SHP77 treated with DMSO at 0.1 percent for 48 hours (cell line): ENCODE measurements at places on chromosomes 5 and 9.

GRCh38 chr9:129814432-129815223, 9.3 kb downstream of the TOR1A start:
- DNase-seq, result no peak

DNA sequence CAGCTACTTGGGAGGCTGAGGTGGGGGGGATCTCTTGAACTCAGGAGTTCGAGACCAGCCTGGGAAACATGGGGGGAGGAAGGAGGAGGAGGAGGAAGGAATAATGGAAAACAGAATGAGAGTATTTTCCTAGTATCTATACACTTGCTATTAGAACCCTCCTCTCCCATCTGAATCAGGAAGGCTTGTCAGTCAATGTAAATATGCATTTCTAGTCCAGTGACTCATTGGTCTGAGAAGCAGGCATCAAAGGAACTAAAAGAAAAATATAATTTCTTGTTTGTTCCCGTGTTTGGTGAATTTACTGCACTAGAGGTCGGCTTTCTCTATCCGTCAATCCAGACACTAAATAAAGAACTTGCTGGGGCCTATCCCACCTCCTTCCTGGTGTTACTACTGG, 88.6 kb downstream of the AGTPBP1 start:
- no peak for DNase-seq

- peak; percentile 60 for DNase-seq
Observed at GRCh38 chr5:143721925-143722324, 90.0 kb upstream of the HMHB1 start.

DNA sequence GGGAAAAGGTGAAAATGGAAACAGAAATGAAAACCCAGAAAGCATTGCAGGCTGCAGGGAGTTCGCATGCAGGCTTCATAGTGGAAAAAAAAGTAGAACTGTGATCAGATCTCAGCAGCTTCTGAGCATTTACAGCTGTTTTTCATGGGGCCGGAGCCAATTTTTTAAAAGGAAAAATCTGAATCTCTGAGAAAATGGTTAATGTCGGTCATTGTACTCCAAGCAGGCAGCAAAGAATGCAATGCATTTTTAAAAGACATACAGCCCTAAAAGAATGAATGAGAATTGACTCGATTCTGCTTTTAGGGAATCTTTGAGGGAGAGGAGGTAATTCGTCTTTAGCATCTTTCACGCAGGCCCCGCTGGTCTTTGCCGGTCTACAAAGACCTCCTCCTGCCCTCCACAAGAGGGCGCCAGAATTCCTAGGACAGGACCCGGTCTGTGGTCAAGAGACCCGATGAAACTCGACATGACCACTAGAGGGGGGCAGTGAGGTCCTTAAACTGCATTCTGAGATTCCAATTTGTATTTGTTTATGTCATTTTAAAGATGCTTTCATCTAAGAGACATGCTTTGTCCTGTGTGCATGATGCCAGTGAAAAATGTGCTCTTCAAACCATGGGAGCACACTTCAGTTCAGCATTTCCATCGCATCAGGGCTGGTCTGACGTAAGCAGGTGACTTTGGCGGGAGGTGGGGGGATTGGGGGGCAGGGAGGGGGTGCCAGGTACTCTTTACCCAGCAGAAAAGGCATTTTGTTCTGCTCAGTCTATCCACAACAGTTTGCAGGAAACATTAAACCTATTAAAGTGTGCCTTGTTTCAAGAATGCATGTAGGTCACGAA, 43.7 kb upstream of the TMEM252 start:
- DNase-seq, result peak; percentile 40

DNA sequence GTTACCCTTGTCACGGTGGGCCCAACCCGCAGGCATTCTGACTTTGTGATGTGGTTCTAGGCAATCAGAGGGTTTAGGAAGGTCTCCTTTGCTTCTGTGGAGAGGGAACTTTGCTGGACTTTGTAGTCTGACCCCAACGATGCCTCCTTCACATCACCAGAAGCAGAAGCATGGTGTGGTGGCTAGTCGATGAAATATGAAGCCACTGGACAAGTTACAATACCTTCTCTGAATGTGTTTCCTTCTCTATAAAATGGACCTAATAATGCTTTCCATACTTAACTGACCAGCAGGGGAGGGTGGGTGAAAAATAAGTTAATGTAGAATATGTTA, 607 bp downstream of the SPEF2 start:
- DNase-seq, result no peak

- DNase-seq, result no peak
Observed at GRCh38 chr5:7576023-7576715, 180.2 kb downstream of the ADCY2 start.

- DNase-seq, result no peak
Observed at GRCh38 chr5:67799732-67800234, 415.8 kb upstream of the PIK3R1 start.

- DNase-seq, result no peak
Observed at GRCh38 chr9:22158927-22159346, 149.8 kb upstream of the CDKN2B start.

- DNase-seq, result no peak
Observed at GRCh38 chr5:66718374-66719002, 122.3 kb downstream of the MAST4 start.

DNA sequence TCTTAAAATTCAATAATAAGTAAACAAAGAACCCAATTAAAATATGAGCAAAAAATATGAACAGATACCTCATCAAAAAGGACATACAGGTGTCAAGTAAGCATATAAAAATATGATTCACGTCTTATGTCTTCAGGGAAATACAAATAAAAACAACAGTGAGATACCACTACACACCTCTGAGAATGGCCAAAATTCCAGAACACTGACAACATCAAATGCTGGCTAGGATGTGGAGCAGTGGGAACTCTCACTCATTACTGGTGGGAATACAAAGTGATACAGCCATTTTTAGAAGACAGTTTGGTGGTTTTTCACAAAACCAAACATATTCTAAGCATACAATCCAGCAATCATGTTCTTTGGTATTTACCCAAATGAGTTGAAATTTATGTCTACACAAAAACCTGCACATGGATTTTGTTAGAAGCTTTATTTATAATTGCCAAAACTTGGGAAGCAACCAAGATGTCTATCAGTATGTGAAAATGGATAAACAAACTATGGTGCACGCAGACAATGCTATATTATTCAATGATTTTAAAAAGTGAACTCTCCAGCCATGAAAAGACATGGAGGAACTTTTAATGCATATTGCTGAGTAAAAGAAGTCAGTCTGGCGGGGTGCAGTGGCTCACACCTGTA, 252.3 kb downstream of the NR3C1 start:
- no peak for DNase-seq

GRCh38 chr9:120925535-120926396, 830 bp downstream of the TRAF1 start:
- DNase-seq, result no peak

DNA sequence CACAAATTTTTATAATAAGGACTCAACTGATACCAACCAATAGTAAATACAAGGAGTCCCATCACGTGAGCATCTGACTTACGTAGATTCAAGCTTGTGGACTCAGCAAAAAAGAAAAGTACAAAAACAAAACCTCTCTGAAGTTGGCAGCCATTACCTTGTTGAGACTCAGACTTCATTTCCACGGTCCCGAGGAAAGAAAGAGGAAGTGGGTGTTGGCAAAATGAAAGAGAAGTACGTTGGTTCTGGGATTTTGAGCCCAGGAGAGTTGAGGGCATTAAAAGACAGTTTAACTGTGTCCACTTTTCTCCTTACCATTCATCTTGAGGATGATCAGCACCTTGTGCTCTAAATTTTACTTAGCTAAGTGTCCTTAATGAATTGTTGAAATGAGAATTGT, 26.7 kb downstream of the NCBP1 start:
- no peak for DNase-seq

GRCh38 chr9:97840521-97840920, 12.5 kb upstream of the FOXE1 start:
- DNase-seq, result no peak

DNA sequence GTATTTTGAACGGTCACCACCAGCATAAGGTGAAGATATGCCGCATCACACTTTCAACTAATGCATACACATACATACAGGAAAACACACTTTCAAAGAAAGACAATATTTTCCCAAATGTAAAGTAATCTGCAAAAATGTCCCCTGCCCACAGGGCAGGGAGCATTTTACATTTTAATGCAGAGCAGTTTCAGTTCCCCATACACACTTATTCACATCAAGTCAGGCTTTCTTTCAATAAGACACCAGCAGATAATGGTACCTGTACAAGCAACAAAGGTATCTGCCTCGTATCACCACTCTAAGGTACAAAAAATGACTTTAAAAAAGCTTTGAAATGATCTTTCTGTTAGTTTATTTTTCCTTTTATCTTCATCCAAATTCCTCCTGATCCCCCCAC, 247.1 kb upstream of the CCNG1 start:
- DNase-seq, result no peak

- no peak for DNase-seq
Observed at GRCh38 chr9:134406366-134407120, 80.3 kb downstream of the RXRA start.

GRCh38 chr9:108182950-108183381, 672.8 kb downstream of the ACTL7B start:
- DNase-seq, result no peak

DNA sequence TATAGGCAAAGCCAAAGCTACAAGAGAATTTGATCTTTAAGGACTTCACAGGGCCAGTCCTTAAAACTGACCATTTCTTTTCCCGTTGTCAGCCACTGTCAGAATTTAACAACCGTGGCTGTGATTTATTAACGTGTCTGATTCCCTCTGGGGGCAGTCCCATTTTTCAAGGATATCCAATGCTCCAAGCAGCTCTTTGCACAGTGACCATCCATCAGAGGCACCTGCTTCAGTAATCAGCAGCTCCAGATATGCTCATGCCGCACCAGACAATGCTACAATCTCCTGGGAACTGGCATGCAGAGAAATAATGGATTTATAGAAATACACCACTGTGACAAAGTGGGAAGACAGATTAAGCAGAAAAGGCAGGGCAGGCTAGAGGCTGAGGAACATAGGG, 163.3 kb upstream of the PPP1R2B start:
- no peak for DNase-seq

DNA sequence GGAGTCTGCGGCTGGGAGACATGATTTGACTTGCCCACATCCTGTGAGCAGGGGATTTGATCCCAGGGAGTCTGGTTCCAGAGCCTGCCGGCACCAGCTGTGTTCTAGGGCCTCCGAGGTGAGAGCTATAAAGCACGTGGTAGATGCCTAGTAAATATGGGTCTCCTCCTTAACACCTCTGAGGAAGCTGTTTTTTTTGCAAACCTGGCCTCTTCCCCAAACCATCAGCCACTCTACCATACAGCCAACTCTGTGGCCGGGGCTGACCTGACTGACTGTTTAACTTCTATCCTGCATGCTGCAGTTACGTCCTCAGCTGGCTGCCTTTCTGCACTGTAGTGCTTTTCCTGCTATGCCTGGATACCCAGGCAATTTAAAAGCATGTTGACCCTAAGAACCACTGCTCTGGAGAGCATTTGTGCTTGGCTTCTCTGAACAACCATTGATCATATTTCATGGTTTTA, 220.5 kb downstream of the SLIT3 start:
- no peak for DNase-seq

DNA sequence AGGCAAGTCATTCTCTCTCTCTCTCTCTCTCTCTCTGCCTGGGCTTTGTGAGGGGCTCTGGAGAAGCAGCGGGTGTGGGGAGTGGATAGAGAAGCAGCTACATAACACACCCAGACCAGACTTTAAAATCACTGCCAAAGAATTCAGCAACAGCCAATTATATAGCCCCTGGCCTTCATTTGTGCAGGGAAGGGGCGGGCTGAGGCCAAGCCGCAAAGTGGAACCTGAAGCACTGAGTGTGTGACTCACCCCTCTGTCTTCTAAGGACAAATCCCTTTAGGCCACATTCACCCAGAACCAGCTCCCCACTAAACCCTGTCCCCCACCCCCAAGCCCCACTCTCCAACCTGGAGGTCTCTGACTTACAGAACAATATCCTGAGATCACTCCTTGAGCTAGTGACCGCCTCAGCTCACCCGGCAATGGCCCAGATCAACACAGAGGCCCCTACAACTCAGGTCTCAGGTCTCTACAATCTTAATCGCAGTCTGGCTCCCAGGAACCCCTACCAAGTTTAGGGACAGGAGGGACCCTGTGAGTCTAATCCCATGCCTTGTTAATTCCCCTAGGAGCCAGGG, 6.0 kb downstream of the B4GALT1 start:
- DNase-seq, result no peak

DNA sequence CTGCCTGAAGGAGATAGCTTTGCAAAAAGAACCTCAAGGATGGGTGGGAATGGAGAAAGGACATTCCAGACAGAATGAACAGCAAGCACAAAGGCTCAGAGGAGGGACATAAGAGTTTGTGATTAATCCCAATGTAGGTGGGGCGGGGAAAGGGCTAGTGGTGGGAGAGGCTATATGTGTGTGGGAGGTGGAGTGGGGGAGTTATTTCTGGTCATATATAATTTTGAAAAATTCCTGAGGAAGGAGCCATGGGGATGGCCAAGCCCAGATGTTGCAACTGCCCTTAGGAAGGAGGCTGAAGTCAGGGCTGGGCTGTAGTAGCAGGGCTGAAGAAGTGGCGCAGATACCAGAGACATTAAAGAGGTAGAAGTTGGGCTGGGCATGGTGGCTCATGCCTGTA, 13.4 kb upstream of the CCL27 start:
- DNase-seq, result no peak

- no peak for DNase-seq
Observed at GRCh38 chr5:50958852-50959457, 292.5 kb downstream of the PARP8 start.

DNA sequence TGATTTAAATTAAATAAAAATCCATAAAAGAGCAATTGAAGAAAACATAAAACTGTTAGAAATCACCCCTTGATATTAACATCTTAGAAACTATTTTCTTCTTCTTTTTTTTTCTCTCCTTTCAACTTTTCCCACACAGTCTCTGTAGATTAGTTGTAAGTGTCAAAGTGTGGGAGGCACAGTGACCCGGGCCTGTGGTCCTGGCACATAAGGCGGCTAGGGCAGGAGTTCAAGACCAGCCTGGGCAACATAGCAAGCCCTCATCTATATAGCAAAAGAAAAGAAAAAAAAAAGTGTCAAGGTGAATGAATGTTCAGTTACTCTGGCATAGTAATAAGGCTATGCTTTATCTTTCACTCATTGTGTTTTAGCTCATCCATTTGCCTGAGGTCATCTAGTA, 14.2 kb downstream of the RORB start:
- DNase-seq, result no peak

- DNase-seq, result no peak
Observed at GRCh38 chr9:121537283-121537682, 37.6 kb upstream of the GGTA1 start.
